ENCODE measurements at places on chromosomes 5 and 9.

GRCh38 chr9:111501648-111502047 lies 17.5 kb upstream of the ECPAS start:
- no peak for DNase-seq

- no peak for DNase-seq
These were observed 98.0 kb downstream of the MACIR start for GRCh38 chr5:103356350-103357091.

DNA sequence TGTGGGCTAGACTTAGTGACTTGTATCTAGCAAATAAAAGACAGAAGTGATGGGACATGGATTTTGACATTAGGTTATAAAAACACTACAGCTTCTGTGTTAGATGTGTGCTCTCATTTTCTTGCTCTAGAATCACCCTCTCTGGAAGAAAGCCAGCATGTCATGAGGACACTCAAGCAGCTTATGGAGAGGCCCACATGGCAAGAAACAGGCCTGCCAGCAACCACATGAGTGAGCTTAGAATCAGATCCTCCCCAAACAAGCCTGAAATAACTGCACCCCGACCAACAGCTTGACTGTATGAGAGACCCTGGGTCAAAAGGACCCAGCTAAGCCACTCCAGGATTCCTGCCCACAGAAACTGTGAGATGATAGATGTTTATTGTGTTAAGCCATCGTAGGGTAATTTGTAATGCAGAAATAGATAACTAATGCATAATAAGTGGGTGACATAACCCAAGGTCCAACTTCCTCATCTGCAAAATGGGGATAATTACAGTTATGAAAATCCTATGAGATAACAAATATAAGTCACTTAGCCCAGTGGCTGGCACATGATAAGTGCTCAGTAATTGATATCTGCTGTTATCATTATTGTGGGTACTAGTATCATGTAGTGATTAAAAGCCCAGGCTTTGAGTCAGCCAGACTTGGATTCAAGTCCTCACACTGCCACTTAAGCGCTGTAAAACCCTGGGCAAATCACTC lies 86.5 kb downstream of the KLHL3 start:
- no peak for DNase-seq

GRCh38 chr5:123664961-123665360 lies 153.0 kb downstream of the CSNK1G3 start:
- no peak for DNase-seq

GRCh38 chr9:17862101-17862500 lies 283.2 kb downstream of the SH3GL2 start:
- no peak for DNase-seq

DNA sequence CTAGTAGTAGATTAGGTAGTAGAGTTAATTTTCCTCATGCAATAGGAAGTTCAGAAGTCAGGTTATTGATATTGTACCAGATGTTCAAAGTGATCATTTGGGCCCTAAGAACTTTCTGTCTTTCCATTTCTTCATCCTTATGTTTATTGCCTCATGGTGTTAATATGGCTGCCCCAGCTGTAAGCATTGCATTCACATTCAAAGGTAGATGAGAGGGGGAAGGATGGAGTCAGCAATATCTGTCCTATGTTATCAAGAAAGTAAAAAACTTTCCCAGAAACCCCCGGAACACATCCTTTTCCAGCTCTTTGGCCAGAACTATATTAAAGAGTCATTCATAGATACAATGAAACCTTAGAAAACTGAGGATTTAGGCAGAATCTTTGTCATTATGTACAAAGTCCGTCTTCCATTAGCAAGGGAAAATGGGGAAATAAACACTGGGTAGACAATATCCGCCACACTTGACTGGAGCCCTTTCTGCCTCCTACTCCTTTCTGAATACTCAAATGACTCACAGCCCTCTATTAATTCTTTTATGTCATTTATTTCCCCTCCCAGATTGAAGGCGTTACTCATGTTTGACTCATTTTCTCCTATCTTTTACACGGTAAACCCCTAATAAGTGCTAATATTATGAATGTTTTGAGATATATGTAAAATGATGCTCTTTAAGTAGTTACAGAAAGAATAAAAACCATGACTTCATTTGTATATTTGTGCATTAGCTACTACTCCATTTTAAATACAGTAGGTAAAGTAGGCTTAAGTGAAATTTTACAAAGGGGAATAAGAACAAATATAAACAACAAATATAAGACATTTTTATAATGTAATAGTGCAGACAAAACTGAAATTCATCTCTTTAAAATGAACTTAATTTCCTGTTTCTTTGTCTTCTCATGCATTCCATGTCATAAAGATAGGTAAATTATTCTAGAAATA lies 127.6 kb downstream of the SLF1 start:
- no peak for DNase-seq

- no peak for DNase-seq
These were observed 511 bp downstream of the ARL15 start for GRCh38 chr5:54309691-54310432.

- DNase-seq: no peak
These were observed 17.7 kb upstream of the ANGPTL2 start for GRCh38 chr9:127140181-127140580.

DNA sequence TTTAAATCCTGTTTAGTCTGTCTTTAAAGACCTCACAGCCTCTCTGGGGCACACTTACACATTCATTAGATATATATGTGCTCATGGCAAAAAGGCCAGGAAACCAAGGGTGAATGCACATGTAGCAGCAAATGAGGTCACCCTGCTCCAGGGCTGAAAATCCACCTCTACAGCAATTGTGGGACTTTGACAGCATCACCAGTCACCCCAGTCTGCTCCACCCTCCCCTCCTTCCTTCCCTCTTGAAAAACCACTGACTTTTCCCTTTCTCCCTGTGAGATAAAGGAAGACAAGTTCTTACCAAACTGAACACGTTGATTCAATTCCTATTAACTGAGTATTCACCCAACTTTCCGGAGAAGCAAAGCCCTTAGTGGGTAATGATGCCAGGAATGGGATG lies 15.2 kb upstream of the SH3RF2 start:
- DNase-seq: no peak
